ENCODE measurements at places on chromosomes 7 and 10.

GRCh38 chr7:2420216-2420933, 17.0 kb downstream of the CHST12 start:
- no peak for DNase-seq

DNA sequence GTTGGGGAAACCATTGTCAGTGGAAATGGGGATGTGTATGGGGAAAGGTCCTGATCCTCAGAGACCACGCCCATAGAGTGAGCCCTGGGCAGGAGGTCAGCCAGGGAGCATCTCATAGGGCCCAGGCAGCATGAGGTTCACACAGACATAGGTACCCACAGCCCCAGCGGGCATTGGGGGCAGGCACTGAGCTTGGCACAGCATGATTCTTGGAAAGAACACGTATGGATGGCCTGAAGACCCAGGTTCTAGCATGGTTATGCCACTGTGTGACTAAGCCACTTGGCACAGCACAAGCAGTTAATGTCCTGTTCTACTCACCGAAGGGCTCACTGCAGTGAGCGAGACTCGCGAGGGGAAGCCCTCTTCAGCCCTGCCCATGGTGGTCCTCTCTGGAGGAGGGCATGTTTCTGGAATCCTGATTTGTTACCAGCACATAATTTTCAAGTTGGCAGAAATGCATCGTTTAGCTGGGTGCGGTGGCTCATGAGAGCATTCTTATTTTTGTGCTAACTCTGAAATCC, 125.2 kb downstream of the UBE2H start:
- DNase-seq = no peak

GRCh38 chr7:158646766-158647474, 57.7 kb downstream of the NCAPG2 start:
- no peak for DNase-seq

DNA sequence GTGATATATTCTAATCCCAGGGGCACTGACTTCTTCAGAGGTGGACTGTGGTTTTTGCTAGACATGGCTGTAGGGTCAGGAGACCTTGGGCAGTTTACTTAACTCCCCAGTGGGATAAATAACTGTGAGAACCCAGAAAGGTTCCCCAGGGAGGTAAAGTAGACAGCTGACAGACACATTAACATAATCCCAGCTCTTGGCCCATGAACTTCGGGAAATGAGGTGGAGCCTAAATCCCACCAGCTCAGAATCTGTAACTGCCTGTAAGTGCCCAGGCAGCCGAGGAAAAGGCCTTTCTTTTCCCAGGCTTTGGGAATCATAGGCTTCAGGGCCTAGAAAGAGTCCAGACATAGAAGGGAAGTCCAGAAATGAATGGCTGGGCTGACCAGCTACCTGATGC, 106.0 kb downstream of the LRRC18 start:
- DNase-seq = no peak

DNA sequence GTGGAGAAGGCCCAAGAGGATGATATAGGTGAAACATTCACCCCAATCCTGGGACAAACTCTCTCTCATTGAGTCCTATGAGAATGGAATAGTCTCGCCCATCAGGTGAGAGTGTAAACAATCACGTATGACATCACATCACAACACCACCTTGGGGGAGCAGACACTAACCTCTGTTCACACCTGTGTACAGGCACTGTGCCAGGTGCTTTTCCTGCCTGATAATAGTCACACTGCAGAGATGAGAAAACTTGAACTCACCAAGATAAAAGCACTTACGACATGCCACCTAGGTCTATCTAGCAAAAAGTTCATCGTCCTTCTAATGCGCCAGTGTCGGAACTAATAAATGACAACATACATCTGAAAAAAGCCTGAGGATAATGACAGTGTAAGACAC, 187.8 kb downstream of the FAM107B start:
- DNase-seq = no peak

DNA sequence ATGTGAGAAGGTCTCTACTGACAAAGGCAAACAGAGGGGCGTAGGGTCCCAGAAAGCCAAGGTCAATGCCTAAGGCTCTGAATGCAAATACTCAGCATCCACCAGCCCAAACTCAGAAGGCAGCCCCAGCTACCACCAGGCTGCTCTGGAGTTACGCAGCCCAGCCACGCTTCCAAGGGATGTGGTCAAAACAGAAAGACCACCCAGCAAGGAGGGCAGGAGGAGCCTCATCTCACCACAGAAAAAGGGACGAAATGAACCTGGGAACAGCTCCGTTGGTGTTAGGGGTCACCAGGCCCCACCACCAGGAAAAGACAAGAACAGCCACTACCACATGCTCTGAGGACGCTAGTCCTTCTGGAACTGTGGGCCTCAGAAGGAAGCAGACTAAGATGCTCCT, 65.1 kb downstream of the CTBP2 start:
- no peak for DNase-seq

GRCh38 chr7:18520450-18521235, 25.1 kb downstream of the HDAC9 start:
- no peak for DNase-seq

DNA sequence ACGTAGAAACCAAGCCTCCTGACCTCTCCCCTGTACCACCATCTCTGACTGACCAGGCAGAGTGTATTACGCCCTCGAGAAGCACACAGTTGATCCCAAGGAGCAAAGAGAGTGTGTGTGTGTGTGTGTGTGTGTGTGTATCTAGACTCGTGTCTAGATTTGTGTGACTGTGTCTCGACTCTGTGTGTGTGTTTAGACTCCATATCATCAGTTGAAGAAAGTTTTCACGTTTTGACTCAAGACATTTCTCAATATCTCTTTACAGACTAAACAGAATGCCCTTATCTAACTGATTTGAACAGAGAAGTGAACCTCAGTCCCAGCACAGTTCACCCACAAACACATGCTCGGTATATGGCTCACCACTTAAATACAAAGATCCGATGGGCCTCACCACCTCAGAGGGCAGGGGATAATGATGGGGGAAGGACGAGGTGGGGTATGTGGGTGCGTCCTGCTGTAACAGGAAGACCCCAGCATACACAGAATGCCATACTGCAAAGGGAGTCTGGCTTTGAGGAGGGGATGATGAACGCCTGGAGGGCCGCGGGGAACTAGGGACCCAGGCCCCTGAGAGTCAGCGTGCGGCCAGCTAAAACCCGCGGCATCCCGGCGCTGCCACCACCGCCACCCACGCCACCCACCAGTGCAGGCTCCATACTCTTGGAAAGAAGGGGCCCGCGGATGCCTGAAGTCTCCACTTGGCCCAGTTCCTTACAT, 780 bp downstream of the ALDH18A1 start:
- DNase-seq = no peak

All from stimulated activated CD8-positive, alpha-beta memory T cell treated with anti-CD3 and anti-CD28 coated beads, Interleukin-7, amount 100 ng/mL, for 1 hour (primary cell).